T1000 (cell line): ENCODE measurements at places on chromosomes 2 and 18.

DNA sequence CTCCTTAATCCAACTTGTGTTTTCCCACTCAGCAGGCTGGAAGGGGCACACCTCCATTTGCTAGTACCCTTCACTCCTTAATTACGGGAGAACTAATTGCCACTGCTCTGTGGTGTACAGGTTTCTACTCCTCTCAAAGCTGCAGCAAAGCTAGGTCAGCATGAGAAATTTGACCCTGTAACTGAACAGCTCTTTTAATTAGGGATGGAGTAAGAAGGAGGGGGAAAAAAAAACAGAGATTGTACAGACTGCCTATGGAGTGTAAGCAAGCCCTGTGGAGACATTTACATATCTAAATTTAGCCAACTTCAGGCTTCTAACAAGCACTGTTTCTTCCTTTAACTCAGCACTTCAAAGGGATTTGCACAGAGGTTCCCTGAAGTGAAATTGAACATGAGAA lies 629.7 kb upstream of the SETBP1 start:
- no peak for DNase-seq

- DNase-seq = no peak
These were observed 282.2 kb upstream of the SALL3 start for GRCh38 chr18:78697446-78697845.

GRCh38 chr18:53948991-53949390 lies 275.5 kb downstream of the MBD2 start:
- DNase-seq = no peak

DNA sequence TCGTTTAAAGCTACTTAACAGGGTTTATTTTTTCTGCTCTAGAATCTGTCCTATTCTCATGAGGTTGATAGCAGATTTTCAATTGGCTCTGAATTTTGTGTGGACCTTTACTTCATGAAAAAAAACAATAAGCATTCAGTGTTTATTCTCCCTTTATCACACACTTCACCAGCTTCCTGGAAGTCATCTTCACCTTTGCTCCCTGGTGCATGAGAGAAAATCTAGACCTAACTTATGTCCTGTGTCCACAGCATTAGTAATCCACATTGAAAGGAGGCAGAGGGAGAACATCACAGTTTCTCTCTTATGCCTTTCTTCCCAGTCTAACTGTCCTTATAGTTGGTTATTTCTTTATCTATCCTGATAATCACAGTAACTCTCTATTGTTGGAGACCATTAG lies 316.1 kb downstream of the PTH2R start:
- DNase-seq = no peak
